ACHN (cell line): ENCODE measurements at places on chromosomes 1 and 21.

DNA sequence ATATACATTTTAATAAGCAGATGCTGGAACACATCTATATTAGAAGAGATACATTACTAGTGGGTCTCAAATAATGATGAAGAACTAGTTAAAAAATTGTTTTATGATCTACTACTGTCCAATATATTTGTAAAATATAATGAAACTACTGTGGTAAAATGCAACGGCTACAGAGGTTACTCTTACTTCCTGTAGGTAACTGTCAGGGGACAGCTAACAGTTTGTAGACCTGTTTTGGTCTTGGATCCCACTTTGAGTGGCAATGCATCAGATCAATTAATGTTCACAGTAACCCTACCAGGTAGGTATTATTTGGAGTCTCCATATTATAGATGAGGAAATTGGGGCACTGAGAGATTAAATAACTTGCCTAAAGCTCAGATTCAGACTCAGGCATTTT lies 26.7 kb upstream of the MYSM1 start:
- DNase-seq: no peak

- DNase-seq: no peak
Measured at GRCh38 chr21:38434913-38435533, 63.3 kb downstream of the ERG start.

DNA sequence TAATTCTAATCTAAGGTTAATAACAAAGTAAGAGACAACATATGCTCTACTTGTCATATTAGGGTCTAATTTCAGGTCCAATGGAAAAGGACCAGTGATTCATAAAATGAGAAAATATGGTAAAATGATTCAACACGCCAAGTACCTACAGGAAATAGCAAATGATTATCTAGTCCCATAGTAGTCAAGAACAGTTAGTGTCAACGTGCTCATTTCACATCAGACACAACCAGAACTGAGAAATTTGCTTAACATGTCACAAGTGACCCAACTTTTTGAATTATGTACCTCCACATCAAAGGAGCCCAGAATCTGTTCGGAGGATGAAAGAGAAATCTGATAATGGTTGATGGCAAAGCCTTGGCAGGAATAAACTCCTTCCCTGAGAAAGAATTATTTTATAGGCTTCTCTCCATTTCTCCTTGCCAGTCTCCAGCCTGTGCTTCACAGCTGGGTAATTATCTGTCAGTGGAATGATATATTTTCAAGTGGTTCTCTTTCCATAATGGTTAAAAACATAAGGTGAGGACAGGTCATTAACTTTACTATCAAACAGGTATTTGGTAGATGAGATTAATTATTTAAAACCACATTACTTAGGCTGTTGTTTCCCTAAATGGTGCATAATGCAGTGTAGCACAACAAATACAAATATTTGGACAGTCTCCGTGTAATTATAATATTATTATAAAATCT lies 83.2 kb downstream of the APP start:
- no peak for DNase-seq

DNA sequence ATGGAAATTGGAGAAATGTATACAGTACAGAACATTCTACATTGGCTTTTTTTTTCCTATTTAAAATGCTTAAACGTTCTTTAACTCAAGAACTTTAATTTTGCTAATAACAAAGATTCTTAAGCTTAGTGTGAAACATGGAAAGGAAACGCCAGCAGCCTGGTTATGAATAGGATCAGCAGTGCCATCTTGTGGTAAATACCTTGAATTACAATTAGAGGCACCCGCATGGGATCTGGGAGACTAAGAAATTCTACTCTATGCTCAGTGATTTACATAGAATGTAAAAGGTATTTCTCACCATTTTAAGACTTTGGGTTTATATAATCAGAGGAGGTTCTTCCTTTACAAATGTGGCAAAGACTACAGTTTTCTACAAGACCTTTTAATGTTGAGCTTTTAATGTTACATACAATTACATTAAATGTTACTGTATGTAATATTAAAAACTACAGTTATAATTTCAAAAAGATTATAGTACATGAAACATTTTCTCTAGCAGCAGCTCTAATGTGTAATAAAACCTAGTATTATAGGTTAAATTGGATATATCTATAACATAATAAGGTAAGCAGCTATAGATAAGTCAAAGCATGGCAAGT lies 32.1 kb upstream of the APOBEC4 start:
- DNase-seq: peak; percentile 69

DNA sequence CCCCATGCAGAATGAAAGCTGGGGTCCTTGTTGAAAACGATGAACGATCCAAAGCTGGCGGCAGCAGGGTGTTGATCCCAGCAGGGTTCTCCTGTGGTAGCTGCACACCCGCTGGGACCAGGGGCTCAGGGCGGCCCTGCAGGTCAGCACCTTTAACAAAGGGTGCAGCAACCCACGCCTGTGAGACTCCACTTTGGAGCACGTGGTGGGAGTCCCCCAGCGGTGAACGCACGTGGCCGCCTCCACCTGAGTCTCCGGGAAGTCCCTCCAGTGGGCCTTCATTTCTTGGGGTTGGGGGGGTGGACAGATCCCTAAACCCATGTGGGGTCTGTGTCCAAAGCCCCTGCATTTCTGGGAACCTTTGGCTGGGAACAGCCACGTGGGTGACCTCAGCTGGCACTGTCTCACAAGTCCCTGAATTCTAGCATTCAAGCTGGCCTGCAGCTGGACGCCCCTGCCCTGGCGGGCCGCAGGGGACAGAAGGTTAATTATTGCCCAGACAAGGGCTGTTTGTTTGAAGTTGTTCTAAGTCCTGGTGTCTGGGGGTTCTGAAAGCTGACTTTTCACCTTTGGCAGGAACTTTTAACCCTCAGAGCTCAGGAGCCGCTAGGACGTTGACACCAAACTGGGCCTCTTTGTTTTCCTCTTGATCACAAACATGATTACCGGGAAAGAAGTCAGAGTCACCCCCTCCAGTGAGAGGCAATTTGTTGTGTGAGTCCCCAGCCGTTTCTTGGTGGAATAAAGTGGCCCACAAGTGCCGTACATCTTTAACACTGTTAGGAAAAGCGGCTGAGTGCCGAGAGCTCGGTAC lies 64.5 kb downstream of the COL18A1 start:
- DNase-seq: no peak

- DNase-seq: no peak
Measured at GRCh38 chr1:36367066-36367465, 18.7 kb downstream of the STK40 start.

DNA sequence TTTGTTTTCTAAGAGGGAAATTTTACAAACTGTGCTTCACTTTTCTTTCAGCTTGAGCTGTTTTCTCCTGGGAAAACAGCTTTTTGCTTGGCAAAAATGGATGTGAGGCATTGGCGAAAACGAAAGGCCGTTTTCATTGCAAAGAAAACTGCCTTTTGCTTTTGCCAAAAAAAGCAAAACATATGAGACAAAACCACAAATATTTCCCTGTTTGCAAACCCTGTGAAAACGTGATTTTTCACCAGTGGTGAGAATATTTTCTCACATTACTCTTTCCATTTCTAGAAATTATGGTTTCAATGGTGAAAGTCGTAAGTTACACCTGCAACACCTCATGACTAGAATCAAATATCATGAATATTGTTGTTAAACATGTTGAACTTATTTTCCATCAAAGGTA lies 74.0 kb upstream of the ZBTB18 start:
- no peak for DNase-seq

GRCh38 chr1:77200806-77201205 lies 18.4 kb downstream of the PIGK start:
- no peak for DNase-seq

DNA sequence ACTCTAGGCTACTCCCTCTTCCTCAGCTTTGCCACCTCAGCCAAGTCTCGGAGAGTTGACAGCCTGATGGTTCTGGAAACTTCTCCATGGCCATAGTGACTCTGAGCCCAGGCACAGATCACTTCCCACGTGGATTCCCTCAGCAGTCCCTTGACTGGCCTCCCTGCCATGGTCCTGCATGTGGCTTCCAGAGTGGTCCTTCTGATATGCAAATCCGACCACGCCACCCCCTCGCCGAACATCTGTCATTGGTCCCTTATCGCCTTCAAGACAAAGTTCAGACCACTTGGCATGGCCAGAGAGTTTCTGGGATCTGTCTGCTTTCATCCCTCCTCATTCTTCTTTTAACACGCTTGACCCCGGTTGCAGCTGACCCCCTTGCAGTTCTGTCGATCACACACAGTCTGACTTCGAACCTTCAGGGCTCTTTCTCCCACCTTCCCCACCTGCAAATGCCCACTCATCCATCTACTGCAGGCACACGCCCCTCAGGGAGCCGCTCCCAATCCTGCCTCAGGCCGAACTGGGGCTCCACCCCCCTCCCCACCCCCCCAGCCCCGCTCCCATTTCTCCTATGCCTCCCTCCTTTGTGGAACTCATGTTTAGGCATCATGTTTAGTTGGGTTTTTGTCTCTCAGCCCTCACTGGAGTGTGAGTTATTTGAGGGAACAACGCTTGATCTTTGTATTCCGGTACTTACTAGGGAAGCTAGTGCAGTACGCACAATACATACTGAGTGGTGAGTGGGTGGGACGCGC lies 29.0 kb downstream of the KIAA1614 start:
- DNase-seq: no peak

GRCh38 chr1:236089046-236089773 lies 24.3 kb upstream of the NID1 start:
- DNase-seq: no peak

DNA sequence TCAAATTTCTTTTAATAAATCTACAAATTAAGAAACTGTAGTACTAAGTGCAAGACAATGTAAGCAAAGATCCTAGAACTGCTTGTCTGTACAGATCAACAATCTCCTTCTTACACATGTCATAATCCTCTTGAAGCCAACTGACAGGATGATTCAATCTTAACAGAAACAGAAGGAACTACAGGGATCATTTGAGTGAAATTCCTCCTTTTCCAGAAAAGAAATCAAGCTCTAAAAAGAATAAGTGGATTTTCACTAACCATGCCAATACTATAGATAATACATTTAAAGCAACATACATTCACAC lies 53.2 kb downstream of the RAB3GAP2 start:
- no peak for DNase-seq

- no peak for DNase-seq
Measured at GRCh38 chr1:25620701-25621350, 4.2 kb downstream of the MAN1C1 start.

- no peak for DNase-seq
Measured at GRCh38 chr1:185861630-185862029, 127.4 kb downstream of the HMCN1 start.

- DNase-seq: peak; percentile 15
Measured at GRCh38 chr1:66271904-66272254, 262.1 kb upstream of the SGIP1 start.

DNA sequence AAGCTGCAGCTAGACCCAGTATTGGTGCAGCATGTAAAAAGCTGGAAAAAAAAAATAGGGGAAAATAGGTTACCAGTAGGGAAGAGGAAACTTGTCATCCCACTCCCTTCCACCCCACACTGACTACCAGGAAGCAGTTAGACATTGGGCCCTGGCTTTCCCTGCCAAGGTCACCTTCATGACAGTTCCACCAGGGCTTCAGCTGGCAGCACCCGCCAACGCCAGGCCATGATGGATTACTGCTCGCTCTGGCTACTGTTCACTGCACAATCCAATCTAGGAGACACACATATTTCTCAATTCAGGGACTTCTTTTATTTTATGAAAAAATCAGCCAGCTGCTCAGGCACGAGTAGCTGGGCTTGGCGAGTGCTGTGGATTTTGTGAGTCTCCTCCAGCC lies 127.7 kb downstream of the DMRTA2 start:
- no peak for DNase-seq

GRCh38 chr1:173248247-173248940 lies 41.3 kb upstream of the TNFSF4 start:
- DNase-seq: no peak

GRCh38 chr21:38267136-38267755 lies 10.5 kb downstream of the KCNJ15 start:
- no peak for DNase-seq

- DNase-seq: no peak
Measured at GRCh38 chr1:3026124-3026523, 4.9 kb downstream of the ACTRT2 start.

- peak; percentile 14 for DNase-seq
Measured at GRCh38 chr1:113874012-113874879, 2.7 kb upstream of the PTPN22 start.

- peak; percentile 68 for DNase-seq
Measured at GRCh38 chr1:24830680-24831272, 85.5 kb downstream of the CLIC4 start.

DNA sequence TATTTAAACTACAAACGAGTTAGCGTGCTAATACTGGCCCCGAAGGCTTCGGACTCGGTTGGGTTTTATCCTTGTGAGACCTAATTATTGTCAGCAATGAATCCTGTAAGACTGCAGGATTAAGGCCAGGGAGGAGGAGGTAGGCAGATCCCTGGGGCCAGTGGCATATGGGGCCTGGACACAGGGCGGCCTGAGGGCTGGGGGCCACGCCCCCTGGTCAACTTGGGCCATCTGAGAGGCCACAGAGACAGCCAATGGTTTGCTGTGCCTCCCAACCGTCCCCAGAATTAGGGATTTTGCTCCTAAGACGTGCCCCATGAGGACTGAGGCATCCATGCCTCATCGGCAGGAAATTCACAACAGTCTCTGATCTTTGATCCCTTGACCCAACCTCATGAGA lies 31.1 kb upstream of the DISP3 start:
- no peak for DNase-seq

DNA sequence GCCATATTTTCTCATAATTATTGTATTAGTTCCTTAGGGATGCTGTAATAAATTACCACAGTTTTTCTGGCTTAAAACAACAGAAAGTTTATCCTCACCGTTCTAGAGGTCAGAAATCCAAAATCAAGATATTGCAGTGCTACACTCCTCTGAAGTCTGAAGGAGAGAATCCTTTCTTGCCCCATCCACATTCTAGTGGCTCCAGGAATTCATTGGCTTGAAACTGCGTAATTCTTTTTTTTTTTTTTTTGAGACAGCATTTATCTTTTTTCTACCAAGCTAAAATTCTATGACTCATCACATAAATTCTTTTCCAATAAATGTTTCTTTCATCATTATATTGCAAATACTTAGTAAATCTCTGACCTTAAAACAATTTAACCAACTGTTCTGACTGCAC lies 451.0 kb upstream of the RGS18 start:
- no peak for DNase-seq

- DNase-seq: no peak
Measured at GRCh38 chr1:214636436-214636835, 33.4 kb downstream of the CENPF start.
